ENCODE measurements at places on chromosomes 7 and 10.

- DNase-seq = no peak
These were observed 437.1 kb downstream of the HTR7 start for GRCh38 chr10:90420637-90421318.

DNA sequence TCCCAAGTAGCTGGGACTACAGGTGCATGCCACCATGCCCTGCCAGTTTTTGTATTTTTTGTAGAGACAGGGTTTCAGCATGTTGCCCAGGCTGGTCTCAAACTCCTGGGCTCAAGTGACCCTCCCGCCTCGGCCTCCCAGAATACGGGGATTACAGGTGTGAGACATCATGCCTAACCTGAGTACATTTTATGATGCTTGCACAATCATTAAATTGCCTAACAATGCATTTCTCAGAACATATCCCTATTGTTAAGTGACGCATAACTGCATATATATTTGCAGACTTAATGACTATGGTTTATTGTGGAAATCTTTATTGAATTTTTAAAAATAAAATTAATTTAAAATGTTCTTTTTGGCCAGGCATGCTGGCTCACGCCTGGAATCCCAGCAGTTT is 30.7 kb downstream of the INA start:
- DNase-seq = no peak

DNA sequence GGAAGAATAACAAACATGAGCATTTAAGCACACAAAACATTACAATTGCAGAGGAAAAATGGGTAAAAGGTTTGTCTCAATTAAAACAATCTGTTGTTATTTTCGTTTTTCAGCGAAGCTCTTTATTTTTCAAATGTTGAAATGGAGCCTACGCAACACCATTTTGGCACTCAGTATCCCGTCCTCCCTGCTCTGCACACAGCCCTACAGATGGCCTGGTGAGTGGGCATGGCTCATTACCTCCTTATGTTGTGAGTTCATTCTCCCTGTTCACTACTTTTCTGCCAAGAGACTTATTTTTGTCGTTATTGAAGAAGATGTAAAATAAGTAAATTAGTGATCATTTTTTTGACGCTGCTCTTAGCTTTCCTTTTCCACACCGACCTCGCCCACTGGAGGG is 167.8 kb upstream of the CXCL12 start:
- DNase-seq = no peak

GRCh38 chr10:6346631-6347030 is 143.9 kb downstream of the PFKFB3 start:
- DNase-seq = no peak

DNA sequence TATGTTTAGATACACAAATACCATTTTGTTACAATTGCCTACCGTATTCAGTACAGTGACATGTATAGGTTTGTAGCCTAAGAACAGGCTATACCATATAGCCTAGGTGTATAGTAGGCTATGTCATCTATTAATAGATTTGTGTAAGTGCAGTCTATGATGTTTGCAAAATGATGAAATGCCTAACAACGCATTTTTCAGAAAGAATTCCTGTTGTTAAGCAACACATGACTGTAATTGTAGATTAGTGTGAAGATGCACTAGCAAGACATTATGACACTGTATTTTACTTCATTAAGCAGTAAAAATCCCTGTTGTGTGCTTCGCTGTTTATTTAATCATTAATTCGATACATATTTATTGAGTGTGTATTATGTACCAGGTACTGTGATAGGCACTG is 446.0 kb downstream of the SUGCT start:
- DNase-seq = no peak

DNA sequence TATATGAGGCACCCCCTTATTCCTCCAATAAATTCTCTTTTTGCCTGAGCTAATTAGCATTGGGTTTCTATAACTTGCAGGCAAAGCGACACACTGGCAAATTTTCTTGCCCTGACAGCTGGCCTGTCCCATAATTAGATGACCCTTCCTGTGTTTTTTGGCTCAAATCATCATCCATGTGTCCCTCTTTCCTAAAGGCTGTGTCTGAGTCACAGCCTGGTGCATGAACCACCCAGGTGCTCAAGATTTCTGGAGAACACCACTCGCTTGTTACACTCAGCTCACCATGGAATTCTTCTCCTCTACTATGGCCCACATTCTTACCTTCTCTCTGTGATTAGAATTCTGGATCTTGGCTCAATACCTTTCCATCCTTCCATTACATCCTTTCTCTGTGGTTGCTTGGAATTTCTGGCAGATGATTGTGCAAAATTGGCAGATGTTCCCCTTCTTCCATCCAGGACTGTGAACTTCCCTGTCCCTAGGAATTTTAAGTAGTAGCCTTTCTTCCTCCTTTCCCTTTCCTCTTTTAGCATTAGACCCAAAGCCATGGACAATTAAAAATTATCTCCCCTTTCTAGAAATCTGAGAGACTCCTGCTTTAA is 116.0 kb upstream of the ANKRD1 start:
- DNase-seq = peak; percentile 47

- no peak for DNase-seq
These were observed 173.6 kb upstream of the STEAP4 start for GRCh38 chr7:88480271-88480670.

DNA sequence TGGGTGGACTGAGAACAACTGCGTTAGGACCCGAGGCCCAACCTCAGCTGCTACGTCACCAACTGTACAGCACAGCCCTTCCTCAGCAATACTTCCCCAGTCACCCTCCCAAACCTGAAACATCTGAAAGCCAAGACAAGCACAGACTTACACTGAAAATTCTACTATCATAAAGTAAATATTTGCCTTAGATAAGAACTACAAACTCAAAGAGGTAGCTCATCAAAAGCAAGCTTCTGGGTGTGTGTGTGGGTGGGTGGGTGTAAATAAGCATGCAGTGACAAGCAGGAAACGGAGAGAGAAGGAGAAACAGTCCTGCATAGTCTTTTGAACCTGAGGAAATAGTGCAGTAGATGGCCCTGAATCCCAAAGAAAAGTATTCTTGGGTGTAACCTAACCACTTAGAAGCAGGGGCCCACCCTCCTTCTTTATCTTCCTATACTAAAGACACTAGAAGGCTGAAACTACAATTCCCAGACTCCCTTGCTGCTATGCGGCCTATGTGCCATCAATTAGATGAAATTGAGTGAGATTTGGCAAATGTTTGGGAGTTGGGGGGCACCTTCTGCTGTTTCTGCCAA is 18.7 kb downstream of the SLC25A13 start:
- peak; percentile 29 for DNase-seq

DNA sequence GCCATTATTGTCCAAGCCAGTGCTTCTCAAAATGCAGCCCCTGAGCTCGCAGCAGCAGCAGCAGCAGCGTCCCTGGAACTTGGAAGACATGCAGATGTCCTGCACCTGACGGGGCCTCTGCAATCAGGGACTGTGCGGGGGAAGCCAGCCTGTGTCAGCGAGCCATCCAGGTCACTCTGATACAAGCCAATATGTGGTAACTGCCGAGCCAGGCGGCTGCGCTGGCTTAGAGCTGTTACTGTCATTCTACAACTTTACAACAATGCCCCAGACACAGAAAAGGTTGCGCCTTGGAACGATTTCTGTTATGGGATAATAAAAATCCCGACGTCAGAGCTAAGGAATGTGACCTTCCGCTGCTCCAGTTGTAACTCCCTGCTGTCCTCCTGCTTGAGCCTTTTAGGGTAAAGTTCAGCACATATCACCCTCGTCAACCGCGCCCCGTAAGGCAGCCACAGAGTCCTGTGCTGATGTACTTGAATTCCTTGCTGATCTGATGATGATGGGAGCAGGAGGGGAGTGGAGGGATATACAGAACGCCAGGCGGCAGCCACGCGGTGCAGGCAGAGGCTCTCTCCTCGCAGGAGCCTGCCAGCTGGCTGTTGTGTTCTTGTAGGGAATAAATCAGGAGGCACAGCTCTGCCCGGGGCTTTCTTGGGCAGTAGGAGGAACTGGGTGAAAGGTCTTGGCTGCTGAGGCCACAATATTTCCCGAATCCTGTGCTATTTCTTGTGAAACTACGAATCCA is 20.0 kb upstream of the CRYGN start:
- DNase-seq = peak; percentile 94

DNA sequence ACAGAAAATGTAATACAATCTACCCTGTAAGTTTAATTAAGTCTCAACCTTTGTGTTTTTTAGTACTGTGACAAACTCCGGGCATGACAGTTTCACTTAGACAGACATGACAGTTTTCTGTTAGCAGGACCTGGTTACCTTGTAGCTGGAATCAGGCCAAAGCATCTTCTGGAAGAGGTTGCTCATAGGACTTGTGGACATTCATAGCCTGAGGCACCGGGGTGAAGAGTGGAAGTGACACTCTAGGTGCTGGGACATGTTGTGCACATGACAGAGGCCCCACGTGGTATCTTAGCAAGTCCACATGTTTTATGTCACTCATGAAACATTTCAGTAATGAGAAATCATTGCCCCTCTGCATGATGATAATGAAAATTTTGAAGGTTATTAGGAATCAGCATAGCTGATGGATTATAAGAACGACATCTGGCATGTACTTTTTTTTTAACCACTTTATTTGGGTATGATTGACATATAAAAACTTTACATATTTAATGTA is 441.4 kb downstream of the CNTNAP2 start:
- no peak for DNase-seq

DNA sequence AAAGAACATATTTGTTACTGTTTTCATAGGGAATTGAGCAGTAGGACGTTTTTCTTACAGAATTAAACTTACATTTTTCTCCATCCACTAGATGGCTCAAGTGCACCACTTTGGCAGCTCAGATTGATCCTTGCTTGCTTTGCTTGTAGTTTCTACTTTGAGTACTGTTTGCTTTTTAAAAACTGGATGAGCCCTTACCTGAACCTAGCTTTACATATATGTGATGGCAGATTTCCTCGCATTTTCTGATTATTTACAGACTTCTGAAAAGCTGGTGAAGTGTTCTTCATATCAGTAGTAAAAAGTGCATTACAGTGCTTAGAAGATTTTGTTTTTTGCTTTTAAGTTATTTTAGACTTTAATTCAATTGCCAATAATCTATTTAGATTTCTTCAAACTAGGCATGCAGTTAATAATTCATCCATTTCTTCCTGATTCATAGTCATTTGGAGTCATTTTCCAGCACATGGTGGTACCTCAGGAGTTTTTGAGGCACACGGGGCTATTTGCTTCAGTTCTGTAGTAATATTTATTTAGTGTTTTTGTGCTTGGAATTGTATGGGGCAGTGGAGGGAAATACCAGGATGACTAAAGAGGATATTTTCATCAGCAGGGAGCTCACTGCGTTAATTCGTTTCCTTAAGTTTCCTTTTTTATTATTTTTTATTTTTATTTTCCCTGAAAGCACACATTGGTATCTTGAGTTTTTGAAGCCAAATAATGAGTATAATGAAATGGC is 57.3 kb downstream of the MAPK8 start:
- DNase-seq = peak; percentile 89

Measured in fibroblast of pulmonary artery (primary cell).